CD4-positive, alpha-beta T cell treated with Interferon alpha-2 for 1 hour (primary cell): ENCODE measurements at places on chromosomes 6 and 20.

DNA sequence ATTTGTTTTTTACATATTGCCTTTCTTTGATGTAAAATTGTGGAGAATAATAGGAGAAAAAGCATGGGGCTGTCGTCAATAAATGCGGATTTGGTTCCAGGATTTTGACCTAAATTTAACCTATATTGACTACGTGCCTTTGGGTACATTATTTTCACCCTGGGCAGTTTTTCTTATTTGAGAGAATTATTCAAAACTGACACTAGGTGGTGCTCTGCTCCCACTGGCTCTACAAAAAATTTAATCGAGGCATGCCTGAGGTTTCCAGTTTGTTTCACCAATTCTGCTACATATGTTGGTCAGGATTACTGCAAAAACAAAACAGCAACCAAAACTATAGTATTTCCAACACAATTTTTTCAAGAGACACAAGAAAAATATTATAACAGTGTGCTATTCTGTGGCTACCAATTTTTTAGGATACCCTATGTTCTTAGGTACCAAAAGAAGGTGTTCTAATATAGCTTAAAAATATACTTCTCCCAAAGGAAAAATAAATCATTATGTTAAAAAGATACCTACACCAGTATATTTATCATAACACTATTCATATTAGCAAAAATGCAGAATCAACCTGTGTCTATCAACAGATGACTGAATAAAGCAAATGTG lies 48.6 kb upstream of the FABP7 start:
- no peak for DNase-seq

DNA sequence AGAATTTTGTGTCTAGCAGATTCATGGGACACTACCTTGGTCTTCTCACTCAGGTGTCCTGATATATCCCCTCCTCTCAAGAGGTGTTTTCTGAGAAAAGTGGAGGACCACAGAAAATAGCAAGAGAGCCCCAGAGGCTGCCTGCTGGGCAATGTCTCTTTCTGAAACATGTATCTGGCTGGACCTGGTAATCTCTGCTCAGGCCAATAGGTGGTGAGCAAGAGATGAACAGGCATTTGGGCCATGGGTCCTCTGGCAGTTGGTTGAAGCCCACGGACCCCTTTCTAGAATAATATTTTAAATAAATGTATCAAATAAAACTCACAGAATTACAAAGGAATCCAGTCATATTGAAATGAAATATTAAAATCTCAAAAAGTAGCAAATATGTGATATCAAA lies 8.8 kb upstream of the THBD start:
- DNase-seq: no peak

GRCh38 chr6:134061440-134061839 lies 9.0 kb upstream of the SLC2A12 start:
- DNase-seq: no peak

DNA sequence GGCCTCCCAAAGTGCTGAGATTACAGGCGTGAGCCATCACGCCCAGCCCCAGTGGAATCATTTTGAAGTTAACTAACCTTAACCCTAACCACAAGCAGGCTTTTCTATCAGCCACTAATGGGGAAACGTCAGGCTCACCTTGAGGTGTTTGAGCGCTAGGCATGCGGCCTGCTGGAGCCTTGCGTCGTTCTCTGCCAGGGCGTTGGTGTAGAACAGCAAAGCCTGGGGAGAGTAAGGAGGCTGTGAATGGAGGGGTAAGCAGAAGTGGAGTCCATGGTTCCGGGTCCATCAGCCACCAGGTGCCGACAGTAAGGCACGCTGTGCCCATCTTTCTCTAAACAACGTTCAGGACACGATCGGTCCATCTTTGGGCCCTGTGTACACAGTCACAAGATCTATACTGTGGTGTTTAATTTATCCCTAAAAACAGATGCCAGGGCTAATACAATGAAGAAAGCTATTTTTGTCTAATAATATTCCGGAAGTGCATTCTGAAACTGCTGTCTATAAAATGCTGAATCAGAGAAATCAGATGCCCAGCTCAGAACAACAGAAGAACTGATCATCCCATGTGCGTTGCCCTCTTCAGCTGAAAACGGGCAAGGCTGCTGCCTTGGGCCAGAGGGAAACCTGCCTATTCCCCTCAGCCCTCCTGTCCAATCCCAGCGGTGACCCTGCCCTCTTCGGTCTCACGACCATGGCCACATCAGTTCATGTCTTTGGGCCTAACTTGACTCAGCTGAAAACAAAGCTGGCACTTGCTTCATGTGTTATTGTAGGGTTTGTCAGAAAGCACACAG lies 79.6 kb downstream of the PTPN1 start:
- DNase-seq: no peak

- no peak for DNase-seq
These were observed 11.6 kb downstream of the LAMA5 start for GRCh38 chr20:62355516-62355877.

GRCh38 chr6:85124472-85125354 lies 325.2 kb upstream of the NT5E start:
- DNase-seq: no peak

GRCh38 chr20:59770270-59770669 lies 163.2 kb downstream of the SYCP2 start:
- no peak for DNase-seq

DNA sequence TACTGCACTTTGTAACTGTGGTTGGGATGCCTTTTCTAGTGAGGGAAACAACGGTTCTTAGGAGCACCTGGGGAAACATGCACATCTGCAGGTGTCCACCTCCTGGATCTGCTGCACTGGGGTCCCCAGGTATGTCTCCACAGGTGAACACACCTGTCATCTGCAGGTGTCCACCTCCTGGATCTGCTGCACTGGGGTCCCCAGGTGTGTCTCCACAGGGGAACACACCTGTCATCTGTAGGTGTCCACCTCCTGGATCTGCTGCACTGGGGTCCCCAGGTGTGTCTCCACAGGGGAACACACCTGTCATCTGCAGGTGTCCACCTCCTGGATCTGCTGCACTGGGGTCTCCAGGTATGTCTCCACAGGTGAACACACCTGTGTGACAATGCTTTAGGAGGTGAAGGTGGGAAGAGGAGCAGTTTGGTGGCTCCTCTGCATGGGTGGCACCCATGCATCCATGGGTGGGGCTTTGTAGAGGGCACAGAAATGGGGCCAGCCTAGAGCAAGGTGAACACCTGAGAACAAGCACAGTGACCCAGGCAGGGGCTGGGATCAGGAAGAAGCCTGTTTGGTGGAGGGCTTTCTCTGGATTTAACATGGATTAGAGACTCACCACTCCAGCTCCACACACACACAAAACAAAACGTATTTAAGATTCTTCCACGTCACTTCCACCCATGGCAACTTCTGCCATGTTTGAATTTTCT lies 206.0 kb upstream of the CDH4 start:
- DNase-seq: no peak

GRCh38 chr6:97437087-97437486 lies 154.1 kb upstream of the MMS22L start:
- no peak for DNase-seq
